ENCODE measurements at places on chromosomes 2 and 18.
A peak's percentile ranks its signal among the peaks of the same experiment; 100 is the strongest.

- no peak for DNase-seq
These were observed 130.2 kb downstream of the VAPA start for GRCh38 chr18:10044054-10044453.

DNA sequence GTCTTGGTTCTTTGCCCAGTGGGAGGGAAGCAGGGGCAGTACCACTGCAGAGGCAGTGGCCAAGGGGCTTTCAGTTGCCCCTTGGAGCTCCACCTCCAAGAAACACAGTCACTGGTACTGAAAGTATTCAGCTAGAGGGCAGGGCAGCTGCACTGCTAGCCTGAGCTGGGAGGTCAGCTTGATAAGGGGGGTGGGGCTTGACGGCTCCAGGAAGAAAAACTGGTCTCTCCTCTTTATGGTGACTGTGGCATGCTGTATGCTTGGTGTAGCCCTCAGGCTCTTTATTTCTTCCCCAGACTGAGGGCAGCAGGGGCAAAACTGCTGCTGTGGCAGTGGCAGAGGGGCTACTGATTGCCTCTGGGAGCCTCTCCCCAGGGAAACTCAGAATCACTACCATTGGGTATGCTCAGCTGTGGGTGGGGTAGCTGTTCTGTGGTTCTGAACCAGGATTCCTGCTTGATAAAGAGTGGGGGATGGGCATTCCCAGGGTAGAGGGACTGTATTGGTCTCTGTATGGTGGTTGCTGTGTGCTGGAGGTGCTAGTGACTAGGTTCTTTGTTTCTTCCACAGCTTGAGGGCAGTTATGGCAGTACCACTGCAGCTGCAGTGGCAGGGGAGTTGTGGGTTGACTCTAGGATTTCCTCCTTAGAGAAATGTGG lies 134.6 kb upstream of the SCN7A start:
- no peak for DNase-seq

- DNase-seq, result no peak
These were observed 121.8 kb upstream of the RIOK3 start for GRCh38 chr18:23331091-23331920.

- no peak for DNase-seq
These were observed 193.2 kb downstream of the TPGS2 start for GRCh38 chr18:36635414-36636096.

GRCh38 chr2:237300739-237301138 lies 113.2 kb downstream of the COL6A3 start:
- DNase-seq, result no peak

DNA sequence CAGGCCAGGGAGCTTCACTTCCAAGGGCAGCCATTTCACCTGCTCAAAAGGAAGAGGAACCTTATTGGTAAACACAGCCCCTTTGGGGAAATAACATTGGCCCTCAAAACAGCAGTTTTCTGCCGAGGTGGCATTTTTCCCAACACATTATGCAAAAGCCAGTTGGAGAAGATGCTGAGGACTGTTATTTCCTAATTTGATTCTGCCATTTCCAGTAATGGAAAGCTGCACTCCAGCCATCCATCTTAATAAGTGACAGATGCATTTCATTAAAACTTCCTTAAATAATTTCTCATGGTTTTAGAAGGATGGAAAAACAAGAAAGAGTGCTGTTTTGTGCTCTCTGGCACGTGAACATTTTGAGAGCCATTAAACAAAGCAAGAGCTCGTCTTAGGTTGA lies 55.9 kb upstream of the ALK start:
- DNase-seq, result no peak

GRCh38 chr2:133130548-133131246 lies 437.6 kb downstream of the NCKAP5 start:
- peak; percentile 2 for DNase-seq

GRCh38 chr2:238391042-238391689 lies 35.6 kb upstream of the ASB1 start:
- DNase-seq, result no peak

DNA sequence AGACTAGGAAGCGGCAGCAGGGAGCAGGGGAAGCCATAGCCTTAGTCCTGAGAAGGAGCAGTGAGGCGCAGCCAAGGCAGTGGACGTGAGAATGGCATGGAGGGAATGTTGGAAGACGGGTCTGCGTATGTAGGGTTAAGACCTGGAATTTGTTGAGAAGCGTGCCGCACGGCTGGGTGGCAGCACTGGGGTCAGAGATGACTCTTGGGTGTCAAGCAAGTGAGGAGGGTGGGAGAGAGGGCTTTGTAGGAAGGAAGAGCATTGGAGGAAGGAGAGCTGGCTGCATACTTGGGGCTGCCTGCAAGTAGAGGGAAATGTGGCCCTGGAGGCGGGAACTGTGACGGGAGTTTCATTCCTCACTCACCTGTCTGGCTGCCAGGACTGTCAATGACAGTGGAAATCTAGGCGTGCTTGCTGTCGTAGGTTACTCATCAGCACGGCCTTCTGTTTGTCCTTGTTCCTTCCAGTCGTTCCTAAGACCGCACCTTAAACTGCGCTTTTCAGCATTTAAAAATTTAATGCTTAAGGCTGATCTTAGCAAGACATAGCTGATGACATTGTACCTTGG lies 108.0 kb downstream of the ITGB1BP1 start:
- DNase-seq, result no peak

GRCh38 chr18:22171258-22172119 lies 2.1 kb downstream of the GATA6 start:
- DNase-seq, result no peak

- DNase-seq, result no peak
These were observed 25.0 kb downstream of the DNER start for GRCh38 chr2:229689307-229689839.

GRCh38 chr2:649426-650342 lies 27.5 kb downstream of the TMEM18 start:
- DNase-seq, result no peak

GRCh38 chr2:50401772-50402653 lies 629.9 kb downstream of the NRXN1 start:
- peak; percentile 51 for DNase-seq

DNA sequence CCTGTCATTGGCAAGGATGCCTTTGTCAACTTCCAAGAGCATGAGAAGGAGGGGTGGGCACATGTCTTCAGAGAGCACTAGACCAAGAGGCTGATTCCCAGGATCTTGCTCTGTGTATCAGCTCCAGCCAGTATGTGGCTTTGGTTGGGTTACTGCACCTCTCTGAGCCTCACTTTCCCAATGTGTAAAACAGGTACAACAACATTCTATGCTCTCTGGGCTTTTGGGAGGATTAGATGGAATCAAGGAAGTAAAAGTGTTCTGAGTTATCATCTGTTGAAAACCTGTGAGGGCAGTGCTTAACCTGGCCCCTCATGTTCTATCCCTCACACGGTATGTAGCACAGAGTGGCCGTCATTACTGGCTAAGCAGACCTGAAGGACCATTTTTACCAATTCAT lies 103.9 kb downstream of the FHOD3 start:
- no peak for DNase-seq
